SK-MEL-5 (cell line): ENCODE measurements at places on chromosomes 1 and 21.

GRCh38 chr1:168483539-168483938 is 60.3 kb downstream of the XCL2 start:
- DNase-seq, result no peak

GRCh38 chr1:185400052-185400451 is 83.0 kb upstream of the IVNS1ABP start:
- DNase-seq, result no peak

GRCh38 chr21:45330075-45330781 is 42.5 kb upstream of the POFUT2 start:
- no peak for DNase-seq

DNA sequence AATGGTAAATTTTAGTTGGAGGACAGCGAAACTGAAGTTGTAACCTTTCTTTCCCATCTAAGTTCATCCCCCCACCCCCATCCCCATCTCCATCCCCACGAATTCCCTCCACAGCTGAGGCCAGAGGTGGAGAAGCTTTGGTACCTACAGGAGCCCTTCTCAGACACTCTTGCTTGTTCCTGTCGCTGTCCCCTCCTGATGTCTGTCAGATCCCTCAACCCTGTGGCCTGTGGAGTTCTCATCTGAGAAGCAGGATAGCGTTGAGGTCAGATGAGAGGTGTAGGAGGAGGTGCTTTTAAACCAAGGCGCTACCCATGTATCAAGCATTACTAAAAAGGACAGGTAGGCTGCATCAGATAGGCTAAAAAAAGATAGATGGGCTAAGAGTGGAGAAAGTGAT is 769 bp downstream of the NTPCR start:
- no peak for DNase-seq

DNA sequence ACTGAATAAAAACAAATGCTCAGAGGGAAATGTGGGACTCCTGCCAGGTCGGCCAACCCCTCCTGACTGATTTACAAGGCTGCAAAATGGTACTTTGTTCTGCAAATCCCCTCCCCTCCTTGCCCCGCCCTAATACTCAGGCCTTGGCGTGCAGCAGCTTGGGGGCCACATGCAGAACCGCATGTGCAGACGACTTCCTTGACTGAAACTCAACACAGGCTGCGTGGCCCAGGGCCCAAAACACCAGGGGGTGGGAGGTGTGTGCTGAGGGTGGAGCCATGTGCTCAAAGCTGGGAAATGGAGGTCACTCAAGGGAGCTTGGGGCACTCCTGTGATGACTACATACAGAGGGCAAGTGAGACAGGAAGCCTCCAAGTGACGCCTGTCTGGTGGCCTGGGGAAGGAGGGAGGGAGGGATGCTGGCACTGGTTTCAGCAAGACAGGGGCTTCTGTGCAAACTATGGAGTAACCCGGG is 87.2 kb downstream of the MRPL37 start:
- DNase-seq, result peak; percentile 77

DNA sequence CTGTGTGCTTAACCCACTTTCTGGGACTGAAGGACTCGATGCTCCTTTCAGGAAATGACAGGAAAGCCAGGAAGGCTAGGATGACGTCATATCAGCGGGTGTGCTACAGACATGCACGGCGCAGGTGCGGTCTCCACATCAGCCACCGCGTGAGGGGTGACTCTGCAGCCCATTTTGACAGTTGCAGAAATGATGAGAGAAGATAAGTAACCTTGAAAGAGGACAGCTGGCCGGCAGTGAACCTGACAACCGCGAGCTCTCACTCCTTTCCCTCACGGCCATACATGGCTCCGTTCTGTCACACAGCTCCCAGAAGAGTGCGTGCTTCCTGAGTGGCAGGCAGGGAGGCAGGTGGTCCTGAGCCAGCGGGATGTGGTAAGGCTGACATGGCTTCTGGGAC is 1.7 kb upstream of the KRTAP10-5 start:
- DNase-seq, result no peak
